ENCODE measurements at places on chromosomes 5 and 9.

DNA sequence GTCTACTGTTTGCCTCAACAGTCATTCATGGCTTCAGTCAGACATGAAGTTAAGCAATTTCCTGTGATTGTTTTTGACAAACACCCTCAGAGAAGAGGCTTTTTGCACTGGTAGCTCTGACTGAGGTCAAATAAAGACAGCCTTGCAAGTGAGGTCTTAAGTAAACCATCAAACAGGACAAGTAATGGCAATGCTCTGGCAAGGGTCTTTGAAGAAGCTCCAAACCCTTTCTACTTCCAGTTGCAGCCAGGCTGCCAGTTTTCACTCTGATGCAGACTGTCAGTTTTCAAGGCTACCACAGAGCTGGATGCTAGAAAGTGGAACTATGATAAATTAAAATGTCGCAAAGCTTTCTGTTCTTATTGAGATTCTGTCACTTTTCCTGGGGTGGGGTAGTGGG lies 421.5 kb upstream of the PTGER4 start:
- DNase-seq: no peak

- DNase-seq: no peak
These were observed 14.9 kb downstream of the APBA1 start for GRCh38 chr9:69657269-69657668.

- no peak for DNase-seq
These were observed 33.0 kb downstream of the LMNB1 start for GRCh38 chr5:126809916-126810315.

DNA sequence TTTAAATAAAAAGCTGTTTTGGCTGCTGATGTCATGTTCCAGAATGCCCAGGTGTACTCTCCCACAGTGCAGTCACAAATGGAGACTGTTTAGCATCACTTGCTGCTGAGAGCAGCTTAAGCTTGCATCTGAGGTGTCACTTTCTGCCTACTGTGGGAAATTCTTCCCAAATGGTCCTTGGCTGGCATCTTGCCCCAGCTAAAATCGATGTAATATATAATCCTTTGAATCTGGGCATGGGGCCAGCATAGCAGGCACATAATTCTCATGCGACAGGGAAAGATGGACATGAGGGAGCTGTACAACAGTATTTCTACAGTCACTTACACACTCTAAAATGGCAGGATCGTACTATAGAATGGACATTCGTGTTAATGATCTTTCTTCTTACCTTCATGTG lies 144.3 kb downstream of the MACIR start:
- peak; percentile 42 for DNase-seq

DNA sequence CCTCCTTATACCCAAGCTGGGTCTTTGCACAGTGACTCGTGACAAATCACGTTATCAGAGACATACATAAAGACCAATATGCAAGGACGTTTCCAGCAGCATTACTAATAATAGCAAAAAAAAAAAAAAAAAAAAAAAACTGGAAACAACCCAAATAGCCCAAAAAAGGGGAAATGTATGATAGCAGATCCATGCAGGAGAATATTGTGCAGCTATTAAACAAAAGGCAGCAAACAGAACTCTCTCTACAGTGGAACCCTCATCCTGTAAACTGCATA lies 37.7 kb downstream of the C5orf15 start:
- DNase-seq: no peak

DNA sequence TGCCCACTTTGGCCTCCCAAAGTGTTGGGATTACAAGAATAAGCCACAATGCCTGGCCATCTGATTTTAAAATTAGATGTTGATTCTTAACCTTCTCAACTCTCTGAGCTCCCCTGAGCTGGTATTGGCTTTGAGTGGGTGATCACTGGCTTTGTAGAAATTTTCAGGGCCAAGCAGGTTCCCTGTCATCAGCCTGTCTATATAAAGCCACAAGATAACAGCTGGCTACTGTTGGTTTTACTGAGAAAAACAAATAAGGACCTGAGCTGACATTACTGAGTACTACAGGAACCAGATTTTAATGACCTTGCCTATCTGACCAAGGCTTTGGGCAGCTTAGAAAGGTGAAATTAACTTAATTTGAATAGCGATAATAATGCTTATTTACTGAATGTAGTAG lies 153.6 kb downstream of the MSX2 start:
- DNase-seq: no peak

DNA sequence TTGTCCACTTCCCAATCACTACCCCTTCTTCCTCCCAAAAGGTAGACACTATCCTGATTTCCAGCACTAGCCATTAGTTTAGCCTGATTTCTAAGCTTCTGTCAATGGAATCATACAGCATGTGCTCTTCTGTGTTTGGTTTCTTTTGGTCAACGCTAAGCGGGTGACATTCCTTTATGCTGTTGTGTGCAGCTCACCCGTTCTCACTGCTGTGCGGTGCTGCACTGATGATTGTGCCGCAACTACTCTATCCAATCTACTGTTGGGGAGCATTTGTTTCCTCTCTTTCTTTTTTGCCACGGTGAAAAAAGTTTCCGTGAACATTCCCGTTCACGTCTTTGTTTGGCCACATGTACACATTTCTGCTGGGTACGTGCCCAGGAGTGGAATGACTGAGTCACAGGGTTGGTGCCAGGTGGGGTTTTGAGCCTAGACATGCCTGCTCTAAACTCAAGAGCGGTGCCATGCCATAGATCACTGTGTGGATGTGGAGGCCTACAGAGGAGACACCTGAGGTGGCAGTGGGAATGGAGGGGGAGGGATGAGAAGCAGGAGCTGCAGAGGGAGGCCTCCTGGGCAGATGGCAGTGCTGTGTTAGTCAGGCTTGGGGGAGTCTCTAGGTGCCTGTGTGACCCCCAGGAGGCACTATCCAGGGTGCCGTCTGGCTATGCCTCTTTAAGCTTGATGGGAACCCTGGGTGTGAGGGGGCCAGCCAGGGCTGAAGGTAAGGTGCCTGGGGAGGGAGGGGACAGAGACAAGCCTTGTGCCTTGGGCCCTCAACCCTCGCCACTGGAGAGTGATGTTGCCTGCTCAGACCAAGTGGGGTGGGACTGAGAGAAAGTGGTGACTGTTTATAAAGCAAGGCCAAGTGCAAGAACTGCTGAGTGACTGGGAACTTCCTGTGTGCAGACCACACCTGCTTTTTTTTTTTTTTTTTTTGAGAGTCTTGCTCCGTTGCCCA lies 11.4 kb upstream of the ANKRD33B start:
- no peak for DNase-seq

DNA sequence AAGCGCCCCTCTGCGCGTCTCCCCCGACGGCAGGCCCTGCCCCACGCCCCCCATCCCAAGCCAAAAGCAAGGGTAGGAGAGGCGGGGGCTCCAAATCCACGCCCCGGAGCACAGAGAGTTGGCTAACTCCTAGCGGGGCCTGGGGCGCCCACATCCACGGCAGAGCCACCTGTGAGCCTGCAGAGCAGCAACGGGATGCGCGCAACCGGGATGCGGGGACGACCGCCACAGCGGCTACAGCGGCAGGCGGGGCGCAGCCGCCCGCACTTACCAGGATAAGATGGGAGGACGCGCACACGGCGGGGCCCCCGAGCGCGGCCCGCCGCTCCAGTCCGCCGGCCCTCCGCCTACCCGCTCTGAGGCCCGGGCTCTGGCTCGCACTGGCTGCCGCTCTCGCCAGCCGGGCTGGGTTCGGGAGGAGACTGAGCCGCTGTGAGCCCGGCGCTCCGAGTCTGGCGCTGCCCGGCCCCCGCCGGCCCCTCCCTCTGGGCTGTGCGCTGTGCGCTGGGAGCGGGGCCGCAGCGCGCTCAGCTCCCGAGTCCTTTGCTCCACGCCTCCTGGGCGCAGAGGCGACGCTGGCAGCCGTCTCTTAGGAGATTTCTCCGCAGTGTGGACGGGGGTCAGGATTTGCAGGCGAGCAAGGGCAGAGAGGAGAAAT lies at the start of gene SLC24A2:
Gene SLC24A2, minus strand, starts transcription at position 424 of the 658 bp plus-strand sequence.
- no peak for DNase-seq

DNA sequence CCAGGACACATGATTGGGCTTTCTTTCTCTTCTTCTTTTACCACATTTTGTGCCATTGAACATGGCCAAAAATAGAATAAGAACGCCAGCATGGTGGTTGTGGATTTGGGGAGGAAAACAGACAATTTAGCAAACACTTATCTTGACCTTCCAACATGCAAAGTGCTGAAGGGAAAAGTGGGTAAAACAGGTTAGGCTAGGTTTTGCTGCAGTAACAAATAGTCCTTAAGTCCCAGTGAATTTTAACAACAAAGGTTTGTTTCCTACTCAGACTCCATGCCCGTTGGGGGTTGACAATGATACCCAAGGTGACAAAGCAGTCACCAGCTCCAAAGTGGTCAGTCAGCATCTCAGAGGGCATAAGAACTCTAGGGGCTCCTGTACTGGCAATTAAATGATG lies 43.2 kb upstream of the STC2 start:
- DNase-seq: no peak

DNA sequence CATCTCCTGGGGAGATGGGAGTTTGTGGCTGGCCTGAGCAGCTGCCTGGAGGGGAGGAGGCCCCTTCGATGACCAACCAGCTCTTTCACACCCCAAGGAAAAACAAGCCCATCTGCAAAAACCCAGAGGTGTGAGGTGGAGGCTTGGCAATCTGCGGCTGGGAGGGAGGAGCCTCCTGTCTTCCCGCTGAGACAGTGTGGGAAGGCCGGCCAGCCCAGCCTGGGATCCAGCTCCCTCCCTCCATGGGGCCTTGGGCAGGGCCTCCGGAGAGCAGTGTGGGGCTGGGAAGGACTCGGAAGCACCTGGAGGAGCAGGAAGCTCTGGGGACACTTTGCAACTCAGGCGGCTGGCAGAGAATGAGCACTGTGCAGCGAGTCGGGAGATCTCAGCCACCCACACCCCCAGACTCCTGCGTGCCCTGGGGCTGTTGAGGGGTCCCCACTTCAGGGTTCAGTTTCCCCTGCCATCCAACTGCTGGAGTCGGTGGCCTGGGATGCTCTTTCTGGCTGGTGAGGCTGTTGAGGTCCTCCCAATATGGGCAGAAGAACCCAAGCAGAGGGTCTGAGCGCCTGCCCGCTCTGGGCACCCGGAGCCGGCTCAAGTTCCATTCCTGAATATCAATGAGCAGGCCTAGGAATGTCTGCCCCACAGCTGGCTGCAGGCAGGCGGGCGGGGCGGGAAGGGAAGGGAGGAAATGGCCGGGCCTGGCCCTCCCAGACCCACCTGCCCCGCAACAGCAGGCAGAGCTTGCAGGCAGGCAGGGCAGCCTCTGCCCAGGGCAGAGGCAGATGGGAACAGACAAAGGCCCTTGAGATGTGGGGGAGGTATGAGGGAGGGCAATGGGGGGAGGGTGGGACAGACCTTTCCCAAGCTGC lies 101.1 kb downstream of the FGF18 start:
- no peak for DNase-seq

DNA sequence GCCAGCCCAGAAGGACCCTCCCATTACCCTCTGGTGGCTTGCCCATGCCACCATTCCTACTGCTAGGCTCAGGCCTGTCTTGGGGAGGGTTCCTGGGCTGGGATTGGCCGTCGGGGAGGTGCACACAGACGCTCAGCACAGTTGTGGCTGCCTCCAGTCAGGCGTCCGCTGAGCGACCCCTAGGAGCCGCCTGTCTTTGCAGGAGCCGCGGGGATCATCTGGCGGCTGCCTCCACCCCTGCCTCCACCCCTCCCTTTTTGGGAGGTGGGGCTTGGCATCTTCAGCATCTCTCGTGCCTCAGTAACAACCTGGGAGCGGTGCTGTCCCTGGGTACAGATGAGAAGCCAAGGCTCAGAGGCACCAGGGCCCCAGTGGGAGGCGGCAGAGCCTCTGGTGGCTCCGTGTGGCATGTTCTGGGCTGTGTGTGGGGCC lies 39.6 kb downstream of the RXRA start:
- DNase-seq: peak; percentile 81

GRCh38 chr5:37054391-37054790 lies 177.8 kb downstream of the NIPBL start:
- DNase-seq: peak; percentile 22

- no peak for DNase-seq
These were observed 182.6 kb upstream of the C9orf72 start for GRCh38 chr9:27755846-27756245.

DNA sequence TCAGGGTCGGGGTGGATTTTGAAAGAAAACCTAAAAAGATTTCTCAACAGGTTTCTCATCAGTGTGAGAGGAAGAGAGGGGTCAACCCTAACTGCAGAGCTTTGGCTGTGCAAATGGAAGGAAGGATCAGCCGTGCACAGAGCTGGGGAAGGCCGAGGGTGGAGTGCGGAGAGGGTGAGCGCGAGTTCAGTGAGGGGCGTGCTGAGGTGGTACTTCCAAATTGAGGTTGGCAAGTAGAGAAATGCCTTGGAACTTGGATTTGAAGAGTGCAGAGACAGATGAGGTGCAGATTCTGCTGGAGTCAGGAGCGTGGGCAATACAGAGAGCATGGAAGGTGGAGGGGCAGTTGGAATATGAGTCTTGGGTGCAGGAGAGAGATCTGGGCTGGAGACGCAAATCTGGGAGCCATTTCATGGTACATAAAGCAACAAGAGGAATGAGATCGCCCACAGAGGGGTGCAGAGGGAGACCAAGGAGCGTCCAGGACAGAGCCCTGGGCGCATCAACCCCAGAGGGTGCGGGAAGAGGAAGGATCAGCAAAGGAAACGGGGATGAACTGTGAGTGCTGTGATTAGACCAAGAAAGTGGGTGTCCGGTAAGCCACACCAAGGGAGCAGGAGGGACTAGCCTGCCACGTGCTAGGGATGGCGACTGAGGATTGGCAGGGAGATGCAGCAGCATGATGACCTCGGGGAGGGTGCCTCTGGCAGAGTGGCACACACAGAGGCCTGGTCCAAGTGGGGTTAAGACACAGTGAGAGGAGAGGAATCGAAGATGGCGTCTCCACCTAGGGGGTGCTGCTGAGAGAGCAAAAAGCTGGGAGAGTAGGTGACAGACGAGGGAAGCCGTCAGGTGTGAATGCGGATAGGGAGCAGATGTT lies 105.8 kb downstream of the ADAMTS2 start:
- DNase-seq: no peak

GRCh38 chr5:1915316-1915715 lies 32.6 kb upstream of the IRX4 start:
- DNase-seq: no peak

DNA sequence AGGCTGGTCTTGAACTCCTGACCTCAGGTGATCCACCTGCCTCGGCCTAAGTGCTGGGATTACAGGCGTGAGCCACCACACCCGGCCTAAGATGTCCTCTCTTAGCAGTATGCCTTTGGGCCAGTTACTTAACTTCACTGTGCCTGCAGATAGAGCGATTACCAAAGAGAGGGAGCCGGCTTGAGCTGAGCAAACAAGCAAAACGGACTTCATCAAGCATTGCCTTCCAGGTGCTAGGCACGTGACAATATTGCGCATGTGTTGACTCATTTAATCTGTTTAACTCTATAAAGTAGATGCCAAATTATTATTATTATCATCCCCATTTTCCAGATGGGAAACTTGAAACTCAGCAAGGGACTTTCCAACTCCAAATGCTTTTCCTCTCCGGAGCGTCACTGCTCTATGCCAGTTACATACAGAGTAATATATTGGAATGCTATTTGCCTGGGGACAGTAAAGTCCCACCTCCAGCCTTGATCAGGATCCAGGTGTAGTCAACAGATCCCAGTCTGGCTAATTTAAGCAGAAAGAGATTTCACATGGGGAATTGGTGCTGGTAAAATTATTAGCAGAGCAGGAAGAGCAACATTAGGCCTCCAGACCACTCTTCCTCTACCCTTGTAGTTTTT lies 5.6 kb upstream of the C9orf152 start:
- no peak for DNase-seq
